Fibroblast of villous mesenchyme (primary cell): ENCODE measurements at places on chromosomes 13 and 19. TPM values are rescaled to one million over a fixed set of nuclear protein-coding genes. Genes with fewer than 3 reads are reported as not detected.

The IGFL3 gene
- total RNA-seq = not detected in 2 replicates

The ZNF568 gene
- total RNA-seq = 8.7 and 11.2 TPM in 2 replicates

- DNase-seq = no peak
These were observed 1657.5 kb downstream of the SLITRK1 start for GRCh38 chr13:82224806-82225205.

DNA sequence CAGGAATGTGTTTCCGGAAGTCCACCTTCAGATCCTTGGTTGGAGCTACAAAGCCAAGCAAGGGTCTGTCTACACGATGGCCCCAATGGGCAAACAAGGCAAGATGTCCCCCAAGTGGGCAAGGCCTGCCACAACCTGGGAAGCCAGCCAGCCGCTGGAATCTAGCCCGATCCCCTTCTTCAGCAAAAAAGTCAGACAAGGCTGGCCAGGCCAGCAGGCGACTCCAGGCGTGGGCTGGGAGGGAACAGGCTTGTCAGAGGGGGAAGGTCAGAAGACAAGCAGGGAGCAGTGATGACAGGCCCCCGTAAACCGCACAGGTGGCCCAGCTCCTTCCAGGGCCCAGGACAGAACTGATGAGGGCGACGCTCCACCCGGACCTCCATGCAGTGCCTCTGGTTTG, 69.7 kb upstream of the WASF3 start:
- no peak for DNase-seq

DNA sequence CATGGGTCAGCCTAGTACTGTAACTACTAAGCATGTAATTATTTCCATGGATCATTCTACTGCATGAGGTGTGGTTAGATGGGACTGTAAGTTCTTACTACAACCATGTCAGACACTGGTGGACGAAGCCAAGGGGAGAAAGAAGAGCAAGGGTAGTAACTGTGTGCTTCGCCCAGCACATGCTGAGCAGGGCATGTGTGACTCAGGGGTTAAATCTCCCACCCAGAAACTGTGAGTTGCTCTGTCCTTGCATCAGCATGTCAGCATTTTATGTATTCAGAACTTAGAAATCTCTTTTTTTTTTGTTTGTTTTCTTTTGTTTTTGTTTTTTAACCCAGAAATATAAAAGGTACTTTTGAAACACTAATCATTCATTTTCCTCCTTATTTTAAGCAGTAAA, 436.6 kb upstream of the KLF12 start:
- DNase-seq = peak; percentile 22

- DNase-seq = peak; percentile 89
These were observed 3.5 kb upstream of the SBNO2 start for GRCh38 chr19:1177322-1178114.

DNA sequence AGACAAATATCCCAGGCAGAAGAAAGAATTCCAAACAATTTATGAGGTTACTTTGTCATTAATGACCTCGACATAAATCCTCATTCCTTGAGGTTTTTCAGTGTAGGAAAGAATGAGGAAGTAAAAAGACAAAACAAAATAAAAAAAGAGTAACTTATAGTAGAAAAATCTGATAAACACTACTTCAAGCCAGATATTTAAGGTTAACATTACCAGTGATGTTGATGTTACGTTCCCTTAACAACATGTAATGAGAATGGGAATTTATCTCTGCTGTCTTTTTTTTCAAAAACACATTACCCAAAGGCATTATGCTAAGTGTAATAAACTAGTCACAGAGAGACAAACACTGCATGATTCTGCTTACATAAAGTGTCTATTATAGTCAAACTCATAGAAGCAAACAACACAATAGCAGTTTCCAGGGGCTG, 935.1 kb downstream of the SLITRK1 start:
- peak; percentile 4 for DNase-seq

GRCh38 chr13:99996381-99996973, 14.9 kb downstream of the ZIC2 start:
- no peak for DNase-seq
